Activated T-cell treated with anti-CD3 and anti-CD28 coated beads, Interleukin-2, amount 50 U/mL, for 72 hours (primary cell): ENCODE measurements at places on chromosomes 5 and 9.

DNA sequence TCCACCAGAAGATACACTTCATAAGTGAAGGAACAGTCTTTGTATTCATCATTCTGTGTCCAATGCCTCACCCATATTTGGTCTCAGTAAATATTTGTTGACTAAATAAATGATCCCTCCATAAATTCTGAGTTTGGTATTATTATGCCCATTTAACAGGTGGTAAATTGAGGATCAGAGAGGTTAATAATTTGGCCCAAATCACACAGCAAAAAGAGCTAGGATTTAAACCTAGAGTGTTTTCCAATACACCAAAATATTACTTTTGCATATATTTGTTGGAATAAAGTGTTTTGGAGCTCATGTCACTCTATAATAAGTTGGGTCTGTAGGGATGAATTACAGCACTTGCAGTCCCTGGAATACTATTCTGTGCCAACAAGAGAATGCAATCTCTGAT lies 470.3 kb downstream of the ARHGEF28 start:
- DNase-seq: no peak
- no peaks in the 10 kb centered on the region for H3K36me3 ChIP-seq
- H3K4me1 ChIP-seq: no peaks in the 10 kb centered on the region
- no peak overlapping the region for H3K4me3 ChIP-seq
- no peak overlapping the region for H3K27ac ChIP-seq

GRCh38 chr5:10699987-10700386 lies 61.0 kb downstream of the DAP start:
- H3K27ac ChIP-seq: no peak overlapping the region
- no peaks in the 10 kb centered on the region for H3K36me3 ChIP-seq
- H3K27me3 ChIP-seq: no peaks in the 10 kb centered on the region
- peaks cover 46% of the 10 kb centered on the region for H3K4me1 ChIP-seq
- no peak for DNase-seq
- H3K4me3 ChIP-seq: no peak overlapping the region

DNA sequence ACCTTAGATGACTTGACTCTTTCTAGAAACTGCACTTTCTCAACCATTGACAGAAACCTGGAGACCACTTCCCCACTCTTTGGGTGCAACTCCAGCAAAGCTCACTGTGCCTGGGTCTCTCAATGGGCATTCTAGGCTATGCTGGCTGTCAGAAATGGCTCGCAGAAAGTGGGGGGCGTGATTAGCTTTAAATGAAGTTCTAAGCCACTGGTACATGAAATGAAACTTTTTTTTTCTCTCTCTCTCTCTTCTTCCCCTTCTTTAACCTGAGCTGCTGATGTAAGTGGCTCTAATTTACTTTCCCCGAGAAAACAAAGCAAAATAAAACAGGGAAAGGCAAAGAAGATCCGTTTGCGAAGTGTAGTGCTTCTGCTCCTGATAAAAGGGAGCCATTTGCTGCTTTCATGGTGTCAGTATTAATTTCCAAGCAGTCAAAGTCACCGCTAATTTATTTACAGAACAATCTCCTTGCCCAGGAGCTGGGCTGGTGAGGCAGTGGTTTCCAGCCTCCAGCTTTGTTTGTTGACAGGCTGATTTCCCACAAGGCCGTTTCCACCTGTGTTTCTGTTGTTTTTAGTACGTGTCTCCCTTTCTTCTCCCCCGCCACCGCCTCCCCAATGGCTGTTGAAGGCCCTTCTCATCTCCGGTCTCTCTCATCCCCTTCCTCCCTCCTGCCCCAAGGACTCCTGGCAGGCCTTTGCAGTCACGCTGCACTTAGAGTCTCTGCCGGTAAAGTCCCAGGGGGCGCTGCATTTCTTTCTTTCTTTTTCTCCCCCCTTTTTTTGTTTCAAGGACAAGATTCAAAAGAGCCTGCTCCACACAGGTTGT lies 422.9 kb downstream of the EBF1 start:
- H3K36me3 ChIP-seq: no peaks in the 10 kb centered on the region
- peak overlapping the region; percentile 57 for H3K4me3 ChIP-seq
- H3K4me1 ChIP-seq: peaks cover 10% of the 10 kb centered on the region
- no peak overlapping the region for H3K27ac ChIP-seq

DNA sequence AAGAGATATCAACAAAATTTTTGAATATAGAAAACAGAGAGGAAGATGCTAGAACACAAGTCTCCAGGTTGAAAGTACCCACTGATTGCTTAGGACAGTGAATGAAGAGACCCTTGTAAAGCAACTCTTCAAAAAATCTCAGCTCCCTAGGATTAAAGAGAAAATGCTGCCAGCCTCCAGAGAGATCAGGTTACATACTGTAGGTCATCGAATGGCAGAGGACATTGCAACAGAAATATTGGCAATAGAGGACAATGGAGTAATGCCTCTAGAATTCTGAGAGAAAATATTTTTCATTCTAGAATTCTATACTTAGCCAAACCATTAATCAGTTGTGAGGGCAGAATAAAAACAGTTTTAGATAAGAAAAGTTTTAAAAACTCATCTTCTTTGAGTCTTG lies 43.1 kb upstream of the ELL2 start:
- H3K4me3 ChIP-seq: no peak overlapping the region
- DNase-seq: no peak
- H3K4me1 ChIP-seq: no peaks in the 10 kb centered on the region
- H3K27ac ChIP-seq: no peak overlapping the region
- no peaks in the 10 kb centered on the region for H3K27me3 ChIP-seq
- H3K36me3 ChIP-seq: no peaks in the 10 kb centered on the region

- DNase-seq: peak; percentile 82
- H3K4me1 ChIP-seq: peaks cover 95% of the 10 kb centered on the region
- peak overlapping the region; percentile 100 for H3K27ac ChIP-seq
- no peaks in the 10 kb centered on the region for H3K27me3 ChIP-seq
- peaks cover 4% of the 10 kb centered on the region for H3K36me3 ChIP-seq
Measured at GRCh38 chr9:114696814-114697544, 15.0 kb upstream of the TEX48 start.

DNA sequence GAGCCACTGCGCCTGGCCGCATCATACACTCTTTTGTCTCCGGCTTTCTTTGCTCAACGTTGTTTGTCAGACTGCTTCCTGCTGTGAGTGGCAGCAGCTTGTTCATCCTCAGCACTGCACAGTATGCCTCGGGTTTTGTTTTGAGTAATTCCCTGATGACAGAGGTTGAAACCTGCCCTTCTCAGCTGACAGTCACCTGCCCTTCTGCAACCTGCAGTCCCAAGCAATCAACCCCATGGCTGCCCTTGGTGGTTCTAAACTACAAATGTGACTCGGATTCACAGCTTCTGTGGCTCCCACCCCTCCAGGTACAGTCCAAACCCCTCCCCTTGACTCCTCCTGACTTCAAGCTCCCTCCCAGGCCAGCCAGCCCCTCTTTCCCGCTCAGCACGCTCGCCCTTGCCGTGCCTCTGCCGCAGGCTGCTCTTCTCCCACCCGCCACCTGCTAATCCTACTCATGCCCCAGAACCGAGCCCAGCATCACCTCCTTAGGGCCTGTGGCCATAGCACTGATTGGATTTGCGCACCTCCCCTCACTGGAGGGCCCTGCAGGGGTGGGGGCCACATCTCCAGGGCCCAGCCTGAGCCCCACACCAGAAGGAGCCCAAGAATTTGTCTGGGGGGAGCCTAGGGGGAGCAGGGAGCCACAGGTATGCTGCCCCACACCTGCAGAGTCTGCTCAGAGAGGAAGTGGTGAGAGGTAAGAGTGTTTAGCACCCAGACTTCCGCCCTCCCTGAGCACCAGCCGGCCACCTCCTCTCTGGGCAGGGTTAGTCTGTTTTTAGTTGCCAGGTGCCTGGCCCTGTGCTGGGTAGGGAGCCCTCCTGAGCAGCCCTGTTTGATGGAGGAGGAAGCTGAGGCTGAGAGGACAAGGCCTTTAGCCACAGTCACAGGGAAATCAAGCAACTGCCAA lies 10.1 kb downstream of the EEIG1 start:
- peak overlapping the region; percentile 90 for H3K4me3 ChIP-seq
- H3K27me3 ChIP-seq: no peaks in the 10 kb centered on the region
- peaks cover 1% of the 10 kb centered on the region for H3K36me3 ChIP-seq
- peaks cover 100% of the 10 kb centered on the region for H3K4me1 ChIP-seq
- peak; percentile 88 for DNase-seq

- no peak overlapping the region for H3K27ac ChIP-seq
- H3K4me3 ChIP-seq: no peak overlapping the region
- no peaks in the 10 kb centered on the region for H3K27me3 ChIP-seq
- no peak for DNase-seq
- no peaks in the 10 kb centered on the region for H3K36me3 ChIP-seq
Measured at GRCh38 chr5:173744551-173744950, 128.1 kb upstream of the BOD1 start.

DNA sequence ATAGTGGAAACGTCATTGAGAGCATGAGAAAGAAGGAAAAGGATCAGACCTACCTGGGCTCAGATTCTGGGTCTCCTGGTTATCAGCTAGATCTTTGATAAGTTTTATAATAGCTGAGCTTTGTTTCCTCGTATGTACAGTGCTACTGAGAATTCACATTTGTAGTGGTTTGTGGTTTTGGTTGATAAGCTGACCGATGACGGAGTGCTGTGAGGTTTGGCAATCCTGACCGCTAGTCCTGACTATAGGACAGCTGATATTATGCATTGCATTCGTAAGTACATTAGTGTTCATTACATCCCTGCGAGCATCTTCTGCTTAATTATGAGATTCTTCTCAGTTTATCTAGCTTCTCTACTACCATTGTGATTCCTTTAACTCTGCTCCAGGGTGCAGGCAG lies 190.7 kb upstream of the SLC27A6 start:
- peaks cover 10% of the 10 kb centered on the region for H3K4me1 ChIP-seq
- H3K4me3 ChIP-seq: no peak overlapping the region
